BJ (cell line): ENCODE measurements at places on chromosomes 4 and X.

DNA sequence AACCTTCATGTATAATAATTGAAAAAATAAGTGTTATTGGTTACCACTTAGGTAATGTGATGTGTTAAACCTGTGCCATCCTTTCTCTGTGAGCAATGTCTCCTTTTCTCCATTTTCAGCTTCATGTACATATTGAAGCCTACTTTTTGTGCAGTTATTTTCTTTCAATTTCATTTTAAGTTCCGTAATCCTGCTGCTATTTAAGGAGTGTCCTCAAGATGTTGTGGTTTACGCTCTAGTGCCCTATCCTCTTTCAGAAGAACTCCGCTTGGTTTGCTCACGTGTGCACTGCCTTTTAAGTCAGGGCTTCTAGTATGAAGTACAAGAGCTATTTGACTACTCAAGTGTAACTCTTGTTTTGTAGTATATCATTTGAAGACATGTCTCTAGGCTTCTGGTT is 2253.2 kb upstream of the TENM3 start:
- DNase-seq = no peak

DNA sequence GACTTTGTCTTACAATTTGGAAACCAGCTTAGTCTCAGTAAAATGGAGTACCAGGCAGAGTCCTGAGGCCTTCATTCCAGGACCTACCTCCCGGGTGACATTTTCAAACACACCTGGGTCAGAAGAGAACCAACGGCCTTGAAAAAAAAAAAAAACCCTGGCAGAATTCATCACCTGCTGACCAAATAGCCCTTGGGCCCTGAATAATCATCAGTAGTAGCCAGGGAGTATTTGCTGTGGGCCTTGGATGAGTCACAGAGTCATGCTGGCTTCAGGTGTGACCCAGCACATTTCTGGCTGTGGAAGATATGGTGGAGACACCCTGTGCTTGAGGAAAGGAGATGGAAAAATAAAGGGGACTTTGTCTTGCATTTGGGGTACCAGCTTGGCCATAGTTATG is 92.2 kb downstream of the LPAR4 start:
- no peak for DNase-seq

DNA sequence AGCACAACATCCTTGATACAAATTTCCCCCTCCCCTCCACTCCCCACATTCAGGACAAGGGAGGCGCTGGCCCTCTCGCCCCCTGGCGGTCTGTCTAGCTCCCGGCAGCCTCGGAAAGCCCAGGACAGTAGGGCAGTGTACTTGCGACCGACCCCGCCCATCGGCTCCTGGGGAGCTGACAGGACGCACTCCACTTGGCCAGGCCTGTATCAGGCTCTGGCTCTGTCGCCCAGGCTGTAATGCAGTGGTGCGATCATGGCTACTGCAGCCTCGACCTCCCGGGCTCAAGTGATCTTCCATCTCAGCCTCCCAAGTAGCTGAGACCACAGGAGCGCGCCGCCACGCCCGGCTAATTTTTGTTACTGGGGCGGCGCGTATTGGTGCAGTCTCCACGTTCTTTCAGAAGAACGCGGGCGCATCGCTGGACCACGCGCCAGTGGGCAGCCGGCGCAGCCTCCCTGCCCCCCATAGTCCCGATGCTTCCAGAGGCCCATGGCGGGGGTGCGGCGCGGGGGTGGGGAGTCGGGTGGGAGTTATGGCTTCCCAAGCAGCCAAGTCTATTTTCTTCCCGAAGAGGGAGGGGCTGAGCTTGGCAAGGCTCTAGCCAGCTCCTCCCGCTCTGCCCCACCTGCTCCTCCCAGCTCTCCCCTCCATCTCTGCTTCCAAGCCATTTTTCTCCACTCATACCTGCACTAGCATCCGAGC is 7.8 kb upstream of the AKAP14 start:
- no peak for DNase-seq

DNA sequence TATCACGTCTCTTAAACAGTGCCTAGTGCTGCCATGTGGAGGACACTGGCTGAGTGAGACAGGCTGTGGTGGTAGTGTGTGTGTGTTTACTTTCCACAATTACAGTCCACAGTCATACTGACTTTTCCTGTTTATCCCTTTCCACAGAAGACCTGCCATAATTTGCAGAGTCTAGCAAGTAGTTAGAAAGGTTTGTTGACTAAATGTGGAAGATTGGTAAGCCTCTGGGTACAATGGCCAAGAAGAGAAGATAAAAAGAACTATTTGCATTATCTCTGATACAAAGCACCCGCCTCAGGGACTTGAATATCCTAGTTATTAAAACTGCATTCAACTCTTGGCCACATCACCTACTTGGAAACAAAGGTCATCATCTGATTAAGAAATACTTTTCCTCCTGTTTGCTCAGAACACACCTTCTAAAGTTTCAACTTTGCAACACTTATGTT is 89.1 kb downstream of the FAM13A start:
- DNase-seq = no peak

DNA sequence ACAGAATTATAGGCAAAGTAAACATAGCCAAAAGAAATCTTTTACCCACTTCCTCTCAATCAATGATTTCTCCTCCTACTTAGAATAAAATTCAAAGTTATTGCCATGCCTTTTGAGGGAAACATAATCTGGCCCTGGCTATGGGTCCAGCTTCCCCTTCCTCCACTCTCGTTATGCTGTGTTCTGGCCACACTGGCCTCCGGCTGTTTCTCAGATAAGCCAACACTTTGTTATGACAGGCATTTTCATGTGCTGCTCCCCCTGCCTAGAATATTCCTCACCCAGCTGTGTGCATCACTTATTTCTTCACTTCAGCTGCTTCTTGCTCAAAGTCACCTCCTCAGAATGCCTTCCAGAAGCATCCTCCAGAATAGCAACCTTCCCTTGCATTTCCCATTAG is 386.6 kb upstream of the AADAT start:
- DNase-seq = no peak

- DNase-seq = no peak
Observed at GRCh38 chrX:136731207-136731782, 49.4 kb downstream of the ARHGEF6 start.

GRCh38 chr4:71113294-71113693 is 119.8 kb downstream of the DCK start:
- no peak for DNase-seq

DNA sequence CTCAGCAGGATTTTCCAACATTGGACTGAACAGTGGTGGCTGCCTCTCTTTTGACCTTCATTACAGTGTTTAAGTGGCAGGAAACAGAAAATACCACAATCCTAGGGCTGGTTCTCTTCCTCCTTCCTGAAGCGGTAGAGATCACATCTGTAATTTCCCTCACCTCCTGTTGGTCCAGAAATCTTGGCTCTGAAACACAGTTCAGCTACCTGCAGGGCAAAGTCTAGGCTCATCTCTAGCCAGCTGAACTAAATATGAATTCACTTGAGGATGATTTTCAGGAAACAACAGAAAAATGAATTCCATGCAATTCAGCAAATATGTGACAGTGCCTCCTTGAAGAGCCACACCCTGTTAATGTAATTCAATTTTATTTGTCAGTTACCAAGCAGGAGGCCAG is 531.9 kb downstream of the INPP4B start:
- DNase-seq = no peak

GRCh38 chr4:41887821-41888686 is 47.2 kb upstream of the TMEM33 start:
- peak; percentile 1 for DNase-seq

GRCh38 chr4:183860119-183860518 is 45.0 kb upstream of the STOX2 start:
- no peak for DNase-seq

GRCh38 chr4:125952631-125953030 is 637.9 kb downstream of the FAT4 start:
- DNase-seq = no peak

DNA sequence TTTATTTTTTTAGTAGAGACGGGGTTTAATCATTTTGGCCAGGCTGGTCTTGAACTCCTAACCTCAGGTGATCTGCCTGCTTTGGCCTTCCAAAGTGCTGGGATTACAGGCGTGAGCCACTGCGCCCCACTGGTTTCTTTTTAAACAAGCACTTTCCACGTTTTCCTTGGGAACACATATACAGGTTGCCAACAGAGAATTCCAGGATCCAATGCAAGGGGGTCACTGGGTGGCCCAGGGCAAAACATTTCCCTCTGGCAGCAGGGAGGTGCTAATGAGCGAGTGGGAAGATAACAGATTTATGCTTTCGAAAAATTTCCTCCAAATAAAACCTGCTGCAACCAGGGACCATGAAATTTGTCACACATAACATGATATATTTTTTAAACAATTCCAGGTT is 41.1 kb downstream of the ADRA2C start:
- DNase-seq = no peak

- peak; percentile 35 for DNase-seq
Observed at GRCh38 chr4:53019485-53020382, 157.6 kb downstream of the RASL11B start.
